ENCODE measurements at places on chromosomes 12 and 14.

- DNase-seq = no peak
Measured at GRCh38 chr12:92289629-92290349, 144.1 kb upstream of the BTG1 start.

- no peak for DNase-seq
Measured at GRCh38 chr12:81141217-81141616, 63.3 kb downstream of the ACSS3 start.

GRCh38 chr14:96191353-96191752 lies 13.3 kb upstream of the BDKRB2 start:
- no peak for DNase-seq

- no peak for DNase-seq
Measured at GRCh38 chr12:106634206-106634605, 51.4 kb downstream of the RFX4 start.

DNA sequence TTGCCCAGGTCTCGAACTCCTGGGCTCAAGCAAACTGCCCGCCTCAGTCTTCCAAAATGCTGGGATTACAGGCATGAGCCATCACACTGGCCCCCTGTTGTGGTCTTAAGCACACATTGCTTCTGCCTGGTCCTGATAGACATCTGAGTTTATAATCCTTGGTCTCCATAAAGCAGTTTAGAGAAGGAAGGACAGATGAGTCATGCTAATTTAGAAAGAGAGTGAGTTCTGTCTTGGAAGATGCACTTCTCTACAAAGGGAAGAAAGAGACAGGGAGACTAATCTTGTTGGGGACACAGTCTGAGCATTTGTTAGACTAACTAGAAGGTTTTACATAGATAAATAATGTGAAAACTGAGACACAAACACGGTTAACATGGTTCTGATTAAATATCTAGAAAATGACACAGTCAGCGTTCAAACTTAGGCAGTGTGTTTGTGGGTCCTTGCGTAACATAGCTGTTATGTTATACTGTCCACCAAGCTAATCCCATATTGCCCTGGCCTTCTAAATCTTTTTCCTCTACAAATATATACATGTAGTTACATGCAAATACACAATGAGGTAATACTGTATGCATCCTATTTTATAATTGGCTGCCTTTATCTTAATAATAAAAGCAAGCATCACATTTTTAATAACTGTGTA lies 31.0 kb downstream of the SAMD4A start:
- DNase-seq = no peak

- DNase-seq = no peak
Measured at GRCh38 chr12:132583411-132583710, 27.0 kb downstream of the LRCOL1 start.

DNA sequence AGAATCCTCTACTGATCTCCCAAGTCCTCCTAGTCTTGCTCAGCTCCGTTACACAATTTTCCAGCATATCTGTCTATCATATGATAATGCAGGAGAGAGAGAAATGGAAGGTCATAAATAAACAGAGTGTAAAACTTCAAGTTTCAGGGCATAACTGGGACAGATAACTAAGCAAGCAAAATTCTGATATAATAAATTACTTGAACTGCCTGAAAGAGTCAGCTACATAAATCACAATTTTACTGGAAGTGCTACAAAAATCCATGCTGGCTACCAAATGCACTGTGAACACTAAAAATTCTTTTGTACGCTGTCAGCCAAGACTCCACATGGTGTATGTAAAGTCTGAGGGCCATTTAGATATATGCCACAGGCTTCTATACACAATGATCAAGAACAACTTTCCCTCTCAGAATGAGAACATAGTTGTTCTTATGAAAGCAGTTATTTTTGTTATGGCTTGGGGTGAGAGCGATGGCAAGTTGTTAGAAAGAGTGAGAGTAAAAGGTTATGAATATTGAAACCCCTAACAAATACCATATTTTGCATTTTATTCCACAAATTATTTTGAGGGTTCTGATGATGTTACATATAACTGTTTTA lies 41.1 kb downstream of the GRIP1 start:
- no peak for DNase-seq

DNA sequence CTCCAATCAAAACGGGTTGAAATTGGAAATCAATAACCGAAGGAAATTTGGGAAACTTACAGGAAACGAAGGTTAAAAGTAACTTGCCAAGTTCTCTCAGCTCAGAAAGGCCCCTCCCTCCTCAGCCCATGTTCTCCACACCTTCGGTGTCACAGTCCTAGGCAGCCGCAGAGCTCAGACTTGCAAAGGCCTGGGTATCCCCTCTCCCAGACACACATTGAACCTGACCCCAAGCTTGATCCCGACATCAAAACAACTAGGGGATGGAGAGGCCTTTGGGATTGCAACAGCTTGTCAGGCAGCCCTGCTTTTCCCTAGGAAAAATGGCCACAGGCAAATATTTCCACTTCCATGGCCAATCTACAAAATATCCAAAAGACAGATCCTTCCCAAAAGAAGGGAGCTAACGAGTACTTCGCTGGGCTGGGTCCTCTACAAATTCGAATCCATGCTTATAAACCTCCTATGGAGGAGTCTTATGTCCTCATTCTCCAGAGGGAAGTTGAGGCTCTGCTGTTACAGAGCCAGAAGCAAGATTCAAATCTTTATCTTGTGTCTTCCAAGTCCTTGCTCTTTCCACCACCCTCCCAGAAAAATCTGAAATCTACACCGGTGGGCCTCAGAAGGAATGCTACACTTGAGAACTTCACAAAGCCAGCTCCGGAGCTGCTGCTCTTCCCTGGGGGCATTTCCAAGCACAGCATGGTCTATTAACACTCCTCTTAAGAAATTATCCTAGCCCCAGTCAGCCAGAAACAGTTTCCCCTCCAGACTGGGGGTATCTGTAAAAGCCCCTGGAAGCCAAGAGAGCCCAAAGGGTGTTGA lies 35.7 kb upstream of the PNMA1 start:
- no peak for DNase-seq

GRCh38 chr12:3892631-3893030 lies 19.4 kb upstream of the PARP11 start:
- DNase-seq = no peak

DNA sequence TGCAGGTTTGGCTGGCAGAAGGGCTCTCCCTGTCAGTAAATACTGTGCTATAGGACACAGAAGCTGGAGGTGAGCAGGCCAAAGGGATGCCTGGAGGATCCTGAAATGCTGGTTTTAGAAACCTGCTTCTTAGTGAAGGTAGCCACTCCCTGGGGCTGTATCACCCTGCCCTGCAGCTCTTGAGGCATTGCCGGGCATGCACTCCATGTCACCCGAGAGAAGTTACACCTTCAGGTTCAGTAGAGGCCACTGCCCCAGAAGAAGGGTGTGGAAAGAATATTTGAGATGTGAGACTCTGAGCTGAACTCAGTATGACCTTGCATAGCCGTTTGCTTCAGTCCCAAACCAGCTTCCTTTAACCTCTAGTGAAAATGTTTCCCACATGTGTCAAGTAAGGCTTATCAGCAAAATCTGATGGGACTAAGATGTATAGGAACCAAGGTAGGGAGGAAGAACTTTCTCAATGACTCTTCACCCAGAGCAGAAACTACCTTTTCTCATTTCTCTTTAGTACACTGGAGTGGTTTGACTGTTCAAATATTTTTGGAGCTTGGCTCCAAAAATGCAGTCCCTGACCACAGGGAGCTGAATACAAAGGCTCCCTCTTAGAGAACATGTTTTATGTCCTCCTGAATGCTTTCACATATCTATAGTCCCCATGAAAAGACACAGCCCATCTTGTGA lies 164.5 kb upstream of the DYRK2 start:
- DNase-seq = no peak

DNA sequence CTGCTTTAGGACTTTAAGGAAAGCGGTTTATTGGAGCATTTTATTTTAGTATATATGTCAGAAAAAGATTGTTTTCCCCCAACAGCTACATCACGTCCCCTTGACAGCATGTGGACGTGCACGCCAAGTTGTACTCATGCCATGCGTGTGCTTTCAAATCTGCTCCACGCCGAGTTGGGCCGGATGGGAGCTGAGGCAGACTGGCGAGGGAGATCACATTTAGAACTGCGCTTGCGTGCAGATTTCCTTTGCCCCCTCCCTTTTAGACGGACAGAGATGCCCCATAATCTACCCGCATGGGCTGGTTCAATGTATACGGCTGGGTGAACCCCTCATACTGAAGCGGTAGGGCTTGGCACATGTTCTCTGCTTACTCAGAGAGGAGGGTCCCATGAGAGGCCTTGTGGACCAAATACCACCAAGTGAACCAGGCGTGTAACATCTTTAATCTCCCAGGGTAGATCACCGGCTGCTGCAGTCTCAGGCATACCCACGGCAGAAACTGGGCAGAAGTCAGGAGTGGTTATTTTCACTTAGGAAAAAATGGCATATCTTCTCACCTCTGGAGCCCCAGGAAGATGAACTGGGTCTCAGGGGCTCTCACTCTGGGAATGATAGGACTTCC lies 92.1 kb downstream of the ESR2 start:
- DNase-seq = no peak

- no peak for DNase-seq
Measured at GRCh38 chr12:103901518-103902173, 28.6 kb upstream of the HSP90B1 start.

DNA sequence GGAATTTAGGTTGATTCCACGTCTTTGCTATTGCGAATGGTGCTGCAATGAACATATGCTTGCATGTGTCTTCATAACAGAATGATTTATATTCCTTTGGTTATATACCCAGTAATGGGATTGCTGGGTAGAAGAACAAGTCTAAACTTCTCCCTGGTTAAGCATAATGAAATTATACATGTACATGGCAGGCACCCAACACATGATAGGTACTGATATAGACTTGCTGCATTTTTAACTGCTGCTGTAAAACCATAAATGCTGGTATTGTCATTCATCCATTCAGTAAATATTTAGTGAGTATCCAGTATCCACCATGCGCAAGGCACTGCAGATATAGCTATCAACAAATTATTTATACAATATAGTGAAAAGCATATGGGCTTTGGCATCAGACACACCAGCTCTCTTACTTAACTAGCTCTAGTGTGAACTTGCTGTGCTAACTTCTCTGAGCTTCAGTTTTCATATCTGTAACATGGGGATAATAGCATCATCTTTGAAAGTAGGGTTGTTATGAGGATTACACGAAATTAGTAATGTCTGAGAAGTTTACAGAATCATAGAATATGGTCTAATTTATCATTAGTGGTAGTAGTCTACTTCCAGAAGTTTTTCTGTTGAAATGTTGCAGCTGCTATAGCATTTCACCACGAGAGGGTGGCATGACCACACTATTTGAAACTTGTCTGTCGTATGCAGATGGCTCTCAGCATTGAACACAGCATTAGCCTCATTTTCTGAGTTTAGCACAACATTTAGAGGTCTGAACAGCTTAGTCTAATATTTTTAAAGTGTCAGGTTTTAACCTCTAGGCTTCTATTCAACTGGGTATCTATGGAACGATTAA lies 32.0 kb upstream of the SEL1L start:
- DNase-seq = no peak

- DNase-seq = peak; percentile 35
Measured at GRCh38 chr14:54893151-54893760, 9.4 kb downstream of the GCH1 start.

DNA sequence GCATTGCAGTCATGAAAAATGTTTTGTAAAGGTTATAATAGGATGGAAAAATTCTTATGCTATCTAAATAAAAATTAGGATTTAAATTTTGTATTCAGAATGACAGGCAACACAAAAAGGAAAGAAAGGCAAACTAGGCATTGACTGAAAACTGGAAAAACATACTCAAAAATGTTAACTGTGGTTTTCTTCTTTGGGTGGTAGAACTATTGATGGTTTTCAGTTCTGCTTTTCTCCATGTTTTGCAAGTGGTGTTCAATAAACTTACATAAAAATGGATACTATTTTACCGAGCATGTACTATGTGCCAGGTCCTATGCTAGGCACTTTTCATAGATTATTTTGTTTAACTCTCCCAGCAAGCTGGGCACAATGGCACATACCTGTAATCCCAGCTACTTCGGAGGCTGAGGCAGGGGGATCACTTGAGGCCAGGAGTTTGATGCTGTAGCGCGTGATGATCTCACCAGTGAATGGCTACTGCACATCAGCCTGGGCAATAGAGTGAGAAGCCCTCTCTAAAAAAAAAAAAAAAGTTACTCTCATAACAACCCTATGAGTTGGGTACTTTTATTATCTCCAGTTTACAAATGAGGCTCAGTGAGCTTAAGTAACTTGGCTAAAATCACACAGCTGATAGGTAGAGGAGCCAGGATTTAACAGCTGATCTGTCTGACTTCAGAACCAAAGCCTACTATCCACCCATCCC lies 26.3 kb upstream of the TCP11L2 start:
- no peak for DNase-seq

- no peak for DNase-seq
Measured at GRCh38 chr12:89453121-89453978, 71.2 kb downstream of the GALNT4 start.

- no peak for DNase-seq
Measured at GRCh38 chr12:128790221-128790620, 33.5 kb downstream of the SLC15A4 start.

GRCh38 chr14:93375673-93376156 lies 28.7 kb downstream of the COX8C start:
- DNase-seq = no peak

- no peak for DNase-seq
Measured at GRCh38 chr12:82780517-82780916, 93.8 kb downstream of the TMTC2 start.

GRCh38 chr12:98154850-98155249 lies 360.5 kb upstream of the TMPO start:
- DNase-seq = peak; percentile 78

DNA sequence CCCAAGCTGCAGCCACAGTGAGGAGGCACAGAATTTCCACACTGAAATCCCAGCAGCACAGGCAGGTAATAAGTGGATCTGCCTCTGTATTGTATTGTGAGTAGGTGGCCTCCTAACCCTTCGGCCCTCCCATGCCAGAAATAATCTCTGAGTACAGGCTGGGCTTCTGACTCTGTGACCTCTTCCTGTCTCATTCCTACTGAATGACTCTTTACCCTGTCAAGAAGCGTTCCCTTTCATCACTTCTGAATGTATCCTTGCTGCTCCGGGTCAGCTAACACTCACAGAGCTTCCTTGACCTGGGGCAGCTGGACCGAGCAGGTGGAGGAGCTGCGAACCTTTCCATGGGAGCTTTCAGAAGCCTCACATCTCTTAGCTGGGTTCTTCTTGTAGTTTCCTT lies 119.6 kb downstream of the SLC8A3 start:
- DNase-seq = no peak

Data from NCI-H345 (cell line).